Sigmoid colon (tissue), 7 donors: ENCODE measurements at places on chromosomes 6 and 20. TPM values are rescaled to one million over a fixed set of nuclear protein-coding genes. Genes with fewer than 3 reads are reported as not detected.
A peak's percentile ranks its signal among the peaks of the same experiment; 100 is the strongest.

- peaks cover 10% of the 10 kb centered on the region for H3K36me3 ChIP-seq
- no peak overlapping the region for H3K4me3 ChIP-seq
Measured at GRCh38 chr6:35893246-35893645, 27.7 kb downstream of the SRPK1 start.

- no peaks in the 10 kb centered on the region for H3K4me1 ChIP-seq
- H3K27me3 ChIP-seq = no peaks in the 10 kb centered on the region
- H3K36me3 ChIP-seq = no peaks in the 10 kb centered on the region
- no peak overlapping the region for H3K4me3 ChIP-seq
- no peak for DNase-seq
- no peak overlapping the region for H3K27ac ChIP-seq
Measured at GRCh38 chr6:53786832-53787231, 8.0 kb upstream of the LRRC1 start.

ANKRD66 gene
- total RNA-seq = not detected

DNA sequence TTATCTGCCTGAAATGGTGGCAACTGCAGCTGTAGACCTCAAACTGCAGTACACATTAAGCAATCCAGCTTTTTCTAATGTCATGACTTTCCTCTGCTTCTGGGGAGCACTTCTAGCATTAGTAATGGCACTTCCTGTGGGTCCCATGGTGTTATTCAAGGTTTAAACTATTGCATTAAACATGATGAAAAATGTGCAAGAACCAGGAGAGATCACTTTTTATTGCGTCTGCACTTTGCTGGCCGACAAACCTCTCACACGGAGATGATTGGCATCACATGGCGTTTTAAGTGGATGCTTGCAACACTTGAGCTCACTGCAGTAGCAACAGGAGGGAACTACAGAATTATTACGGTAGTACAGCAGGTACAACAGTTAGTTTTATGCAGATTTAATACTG, 148.4 kb downstream of the HIVEP2 start:
- H3K4me3 ChIP-seq = no peak overlapping the region
- DNase-seq = no peak
- no peaks in the 10 kb centered on the region for H3K27me3 ChIP-seq
- no peak overlapping the region for H3K27ac ChIP-seq
- H3K4me1 ChIP-seq = no peaks in the 10 kb centered on the region

DNA sequence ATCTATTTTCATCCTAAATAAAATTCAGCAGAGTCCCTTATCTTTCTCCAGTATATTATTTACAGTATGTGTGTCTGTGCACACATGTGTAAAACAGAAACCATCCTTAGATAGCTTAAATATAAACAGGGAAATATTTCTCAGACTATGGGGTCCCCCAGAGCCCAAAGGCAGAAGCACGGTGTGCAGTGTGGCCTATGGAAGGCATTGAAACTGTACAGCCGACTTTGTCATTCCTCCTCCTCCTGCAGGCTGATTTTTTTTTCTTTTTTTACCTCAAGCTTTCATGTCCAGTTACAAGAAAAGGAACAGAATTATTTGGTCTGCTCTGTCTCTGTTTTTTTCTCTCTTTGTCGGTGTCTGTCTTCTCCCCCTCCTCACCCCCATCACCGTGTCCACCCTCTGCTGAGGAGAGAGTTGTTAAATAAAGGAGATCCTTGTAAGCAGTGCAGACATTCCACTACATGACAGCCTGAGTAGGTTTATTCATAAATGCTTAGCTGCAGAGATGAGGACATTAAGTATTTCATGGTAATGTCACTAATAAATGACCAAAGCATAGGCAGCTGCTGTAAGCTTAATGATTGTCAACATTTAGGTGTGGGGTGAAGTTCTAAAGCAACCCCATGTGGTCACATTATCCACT, 31.8 kb upstream of the SLC35D3 start:
- peaks cover 3% of the 10 kb centered on the region for H3K4me1 ChIP-seq
- DNase-seq = no peak
- H3K27ac ChIP-seq = no peak overlapping the region
- H3K36me3 ChIP-seq = no peaks in the 10 kb centered on the region
- H3K4me3 ChIP-seq = no peak overlapping the region

GRCh38 chr6:74404366-74404765, 708.4 kb downstream of the CD109 start:
- H3K36me3 ChIP-seq = no peaks in the 10 kb centered on the region
- no peak for DNase-seq
- H3K27me3 ChIP-seq = no peaks in the 10 kb centered on the region
- no peak overlapping the region for H3K4me3 ChIP-seq
- no peaks in the 10 kb centered on the region for H3K4me1 ChIP-seq
- no peak overlapping the region for H3K27ac ChIP-seq

GINS1 gene
- total RNA-seq = 0.33 TPM

DNA sequence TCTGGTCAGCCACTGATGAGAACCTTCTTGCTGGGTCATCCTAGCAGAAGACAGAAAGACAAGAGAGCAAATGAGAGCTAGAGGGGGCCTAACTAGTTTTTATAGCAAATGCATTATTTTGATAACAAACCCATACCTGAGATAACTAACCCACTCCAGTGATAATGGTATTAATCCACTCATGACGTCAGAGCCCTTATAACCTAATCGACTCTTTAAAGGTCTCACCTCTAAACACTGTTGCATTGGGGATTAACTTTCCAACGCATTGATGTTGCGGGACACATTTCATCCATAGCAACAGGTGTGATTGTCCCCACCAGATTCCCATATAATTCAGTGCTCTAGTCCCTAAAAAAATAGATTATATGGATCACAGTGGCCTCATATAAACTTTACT, 312.1 kb downstream of the HTR1B start:
- H3K27ac ChIP-seq = no peak overlapping the region
- no peaks in the 10 kb centered on the region for H3K4me1 ChIP-seq
- no peak for DNase-seq
- no peak overlapping the region for H3K4me3 ChIP-seq
- no peaks in the 10 kb centered on the region for H3K27me3 ChIP-seq
- no peaks in the 10 kb centered on the region for H3K36me3 ChIP-seq

- H3K36me3 ChIP-seq = no peaks in the 10 kb centered on the region
- no peak overlapping the region for H3K4me3 ChIP-seq
- H3K27me3 ChIP-seq = no peaks in the 10 kb centered on the region
- no peak overlapping the region for H3K27ac ChIP-seq
- no peaks in the 10 kb centered on the region for H3K4me1 ChIP-seq
Measured at GRCh38 chr6:95208621-95209020, 368.7 kb upstream of the MANEA start.

GRCh38 chr6:31393932-31394331, 9.5 kb upstream of the MICA start:
- H3K4me3 ChIP-seq = no peak overlapping the region
- no peak for DNase-seq
- H3K27ac ChIP-seq = no peak overlapping the region
- H3K36me3 ChIP-seq = peaks cover 3% of the 10 kb centered on the region
- H3K27me3 ChIP-seq = no peaks in the 10 kb centered on the region

GRCh38 chr6:7784706-7785105, 58.8 kb downstream of the BMP6 start:
- DNase-seq = no peak
- H3K36me3 ChIP-seq = no peaks in the 10 kb centered on the region
- no peak overlapping the region for H3K4me3 ChIP-seq
- no peaks in the 10 kb centered on the region for H3K27me3 ChIP-seq
- H3K4me1 ChIP-seq = no peaks in the 10 kb centered on the region
- H3K27ac ChIP-seq = no peak overlapping the region

TTK gene
- 0.36 TPM for total RNA-seq

POU5F1 gene
- total RNA-seq = not detected

DNA sequence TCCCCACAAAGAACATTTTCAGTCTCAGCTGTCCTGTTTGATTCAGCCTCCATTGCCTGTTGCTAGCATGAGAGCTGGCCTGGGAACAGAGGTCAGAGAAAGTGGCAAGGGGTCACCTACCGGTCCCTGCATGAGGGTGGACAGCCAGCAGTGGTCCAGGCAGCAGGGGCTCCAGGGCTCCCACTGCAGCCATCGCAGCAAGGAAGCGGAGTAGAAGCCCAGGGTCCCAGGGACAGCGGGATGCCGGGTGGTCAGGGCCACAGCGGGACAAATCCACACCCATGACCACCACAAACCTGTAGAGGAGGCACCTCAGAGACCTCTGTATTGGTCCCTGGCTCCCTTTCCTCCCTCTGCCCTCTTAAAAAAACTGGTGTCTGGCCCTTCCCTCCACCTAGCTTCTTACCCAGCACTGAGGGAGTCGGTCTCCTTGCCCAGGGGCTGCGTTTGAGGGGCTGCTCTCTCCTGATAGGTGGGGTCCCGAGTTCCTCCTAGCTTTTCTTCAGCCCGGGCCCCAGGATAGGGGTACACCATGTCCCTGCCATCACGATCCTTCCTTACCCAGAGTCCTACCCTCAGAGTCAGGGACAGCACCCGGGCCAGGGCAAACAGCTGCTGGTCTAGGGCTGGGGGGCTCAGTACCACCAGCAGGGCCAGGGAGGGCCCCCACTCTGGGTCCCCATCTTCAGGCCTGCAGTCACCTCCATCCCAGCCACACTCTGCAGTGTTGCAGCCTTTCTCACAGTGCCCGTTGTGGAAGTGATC, 8.4 kb upstream of the GPSM3 start:
- no peaks in the 10 kb centered on the region for H3K27me3 ChIP-seq
- no peaks in the 10 kb centered on the region for H3K36me3 ChIP-seq
- no peak overlapping the region for H3K4me3 ChIP-seq
- DNase-seq = no peak

FOXA2 gene
- total RNA-seq = not detected

DNA sequence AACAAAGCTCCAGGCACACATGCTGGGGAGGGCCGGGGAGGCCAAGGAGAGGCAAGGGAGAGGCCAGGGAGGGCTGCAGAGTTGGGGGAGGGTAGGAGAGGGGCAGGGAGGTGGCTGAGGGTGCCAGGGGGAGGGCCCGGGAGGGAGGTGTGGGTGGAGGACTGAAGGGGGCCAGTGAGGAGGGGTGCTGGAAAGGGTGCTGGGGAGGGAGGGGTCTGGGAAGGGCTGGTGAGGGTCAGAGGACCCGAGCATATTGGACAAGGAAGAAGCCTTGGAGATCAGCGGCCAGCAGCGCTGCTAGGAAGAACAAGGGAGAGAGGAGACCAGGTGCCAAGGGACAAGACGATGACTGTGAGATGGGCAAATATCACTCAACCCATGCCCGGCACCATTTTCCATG, 49.7 kb upstream of the GPR31 start:
- DNase-seq = no peak
- H3K36me3 ChIP-seq = no peaks in the 10 kb centered on the region
- peaks cover 15% of the 10 kb centered on the region for H3K4me1 ChIP-seq
- H3K27me3 ChIP-seq = no peaks in the 10 kb centered on the region
- no peak overlapping the region for H3K27ac ChIP-seq
- H3K4me3 ChIP-seq = no peak overlapping the region

DNA sequence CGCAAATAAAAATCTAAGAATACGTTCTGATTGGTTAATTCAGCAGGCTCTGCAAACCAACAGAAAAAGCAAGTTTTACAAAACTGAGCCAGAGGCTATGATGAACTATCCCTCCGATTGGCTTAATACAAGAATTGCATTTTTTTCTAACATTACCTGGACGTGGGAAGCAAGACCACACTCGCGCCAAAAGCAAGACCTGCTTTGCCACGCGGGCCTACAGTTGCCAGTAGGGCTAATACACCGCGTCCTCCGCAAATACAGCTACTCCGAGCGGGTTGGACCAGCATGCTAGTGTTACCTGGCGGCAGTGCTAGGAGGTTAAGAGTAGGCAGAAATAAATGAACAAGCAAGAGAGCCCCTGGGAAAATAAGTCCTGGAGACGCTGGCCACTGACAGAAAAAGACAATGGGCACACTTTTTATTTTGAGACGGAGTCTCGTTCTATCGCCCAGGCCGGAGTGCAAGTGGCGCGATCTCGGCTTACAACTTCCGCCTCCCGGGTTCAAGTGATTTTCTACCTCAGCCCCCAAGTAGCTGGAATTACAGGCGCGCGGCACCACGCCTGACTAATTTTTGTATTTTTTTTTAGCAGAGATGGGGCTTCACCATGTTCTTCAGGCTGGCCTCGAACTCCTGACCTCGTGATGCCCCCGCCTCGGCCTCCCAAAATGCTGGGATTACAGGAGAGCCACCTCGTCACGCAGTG, 131.9 kb upstream of the BTN3A2 start:
- DNase-seq = no peak
- peaks cover 17% of the 10 kb centered on the region for H3K4me1 ChIP-seq
- no peaks in the 10 kb centered on the region for H3K36me3 ChIP-seq
- peak overlapping the region; percentile 81 for H3K27ac ChIP-seq
- peaks cover 7% of the 10 kb centered on the region for H3K27me3 ChIP-seq

- no peak overlapping the region for H3K27ac ChIP-seq
- no peak for DNase-seq
- H3K4me3 ChIP-seq = no peak overlapping the region
- H3K36me3 ChIP-seq = no peaks in the 10 kb centered on the region
Measured at GRCh38 chr6:117463762-117464665, 18.5 kb upstream of the DCBLD1 start.

- H3K4me3 ChIP-seq = no peak overlapping the region
- no peak overlapping the region for H3K27ac ChIP-seq
- H3K4me1 ChIP-seq = no peaks in the 10 kb centered on the region
Measured at GRCh38 chr6:152343735-152344360, 293.3 kb downstream of the SYNE1 start.

DNA sequence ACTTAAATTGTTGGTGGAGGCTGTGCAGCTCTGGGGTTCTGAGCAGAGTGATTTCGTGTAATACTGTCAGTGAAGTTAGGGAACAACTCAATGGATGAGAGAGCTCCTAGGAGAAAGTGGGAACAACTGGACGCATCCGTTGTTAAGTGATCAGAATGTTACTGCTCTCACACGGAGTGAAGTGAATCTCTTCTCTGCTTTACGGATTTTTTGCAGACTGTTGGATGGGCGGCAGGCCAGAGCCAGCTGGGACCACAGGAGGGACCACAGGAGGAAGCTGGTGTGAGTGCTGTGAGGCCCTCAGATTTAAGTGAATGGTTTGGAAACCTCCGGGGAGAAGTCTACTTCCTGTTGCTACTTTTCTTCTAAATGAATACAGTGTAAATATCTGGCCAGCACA, 23.7 kb upstream of the PPP1R14C start:
- no peak overlapping the region for H3K27ac ChIP-seq
- DNase-seq = no peak
- no peaks in the 10 kb centered on the region for H3K27me3 ChIP-seq
- H3K4me3 ChIP-seq = no peak overlapping the region
- no peaks in the 10 kb centered on the region for H3K36me3 ChIP-seq

BPIFA1 gene
- total RNA-seq = not detected

DNA sequence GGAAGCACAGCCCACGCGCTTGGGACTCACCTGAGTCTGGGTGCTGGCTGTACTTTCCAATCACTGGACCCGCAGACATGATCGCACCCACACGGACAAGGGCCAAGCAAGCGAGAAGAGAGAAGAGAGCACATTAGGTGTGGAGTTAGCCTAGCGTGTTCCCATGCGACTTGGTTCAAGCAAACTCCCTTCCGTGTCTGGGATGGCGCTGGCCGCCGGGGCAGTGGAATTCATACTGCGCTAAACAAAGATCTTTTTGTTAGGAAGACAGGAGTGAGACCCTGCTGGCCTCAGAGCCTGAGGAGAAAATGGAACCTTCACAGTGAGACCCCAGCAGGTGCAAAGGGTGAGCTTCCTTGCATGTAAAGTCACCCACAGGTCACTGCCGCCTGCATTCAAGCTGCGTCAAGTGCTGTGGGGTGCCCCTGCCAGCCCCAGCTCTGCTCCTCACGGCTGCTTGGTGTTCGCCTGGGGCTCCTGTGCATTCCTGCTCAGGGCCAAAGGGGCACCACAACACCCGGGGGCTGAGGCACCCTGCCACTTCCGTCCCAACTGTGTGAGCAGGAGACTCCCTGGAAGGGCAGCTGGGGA, 26.4 kb downstream of the PSMG4 start:
- H3K4me3 ChIP-seq = no peak overlapping the region
- H3K36me3 ChIP-seq = no peaks in the 10 kb centered on the region
- peak; percentile 55 for DNase-seq
- no peaks in the 10 kb centered on the region for H3K27me3 ChIP-seq
- peak overlapping the region; percentile 38 for H3K27ac ChIP-seq

NFS1 gene
- total RNA-seq = 25.2 TPM
